Activated CD8-positive, alpha-beta memory T cell treated with anti-CD3 and anti-CD28 coated beads for 24 hours (primary cell): ENCODE measurements at places on chromosomes 13 and 19.
A peak's percentile ranks its signal among the peaks of the same experiment; 100 is the strongest.

DNA sequence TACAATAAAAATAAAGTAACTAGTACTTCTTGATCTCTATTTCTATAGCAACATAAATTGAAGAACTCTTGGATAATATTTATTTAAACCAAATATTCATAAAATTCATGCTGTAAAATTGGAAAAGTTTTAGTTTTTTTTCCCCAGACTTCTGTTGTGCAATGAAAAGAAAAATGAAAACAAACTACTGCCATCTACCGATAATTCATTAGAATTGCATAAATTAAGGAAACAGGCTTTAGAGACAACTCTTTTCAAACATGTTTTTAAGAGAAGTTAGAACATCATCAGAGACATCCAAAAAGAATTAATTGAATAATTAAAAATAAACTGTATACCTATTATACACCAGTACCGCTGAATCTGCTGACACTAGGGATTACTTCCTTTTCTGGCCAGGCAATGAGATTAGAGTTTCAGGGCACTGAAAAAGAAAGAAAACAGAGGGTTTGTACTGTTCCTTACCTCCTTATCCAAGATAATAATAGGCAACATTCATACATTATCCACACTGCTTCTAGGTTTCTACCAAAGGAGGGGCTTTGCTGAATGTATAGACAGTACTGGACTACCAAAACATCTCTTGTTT, 4.9 kb downstream of the CCDC122 start:
- no peak for DNase-seq

DNA sequence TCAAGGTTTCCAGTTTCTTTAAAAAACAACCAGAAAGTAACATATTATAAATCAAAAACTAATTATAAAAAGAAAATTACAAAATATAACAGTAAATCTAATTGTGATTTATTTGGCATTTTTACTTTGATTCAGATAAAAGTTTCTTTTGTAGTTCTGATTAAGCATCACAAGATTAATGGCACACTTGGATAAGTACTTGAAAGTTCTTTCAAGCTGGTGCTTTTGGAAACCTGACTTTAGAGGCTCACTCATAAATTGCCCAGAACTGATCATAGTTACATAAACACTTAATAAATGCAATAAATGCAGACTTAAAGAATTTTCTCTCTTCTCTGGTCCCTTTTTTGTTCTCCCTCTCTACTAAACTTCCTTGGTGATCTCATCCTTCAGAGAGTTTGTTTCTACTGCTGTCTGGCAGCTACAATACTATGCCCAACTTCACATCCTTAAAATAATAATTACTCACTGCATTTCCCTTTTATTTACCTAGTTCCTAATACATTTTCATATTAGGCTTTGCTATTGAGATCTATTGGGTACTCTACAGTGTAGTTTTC, 1417.0 kb downstream of the EFNB2 start:
- no peak for DNase-seq

DNA sequence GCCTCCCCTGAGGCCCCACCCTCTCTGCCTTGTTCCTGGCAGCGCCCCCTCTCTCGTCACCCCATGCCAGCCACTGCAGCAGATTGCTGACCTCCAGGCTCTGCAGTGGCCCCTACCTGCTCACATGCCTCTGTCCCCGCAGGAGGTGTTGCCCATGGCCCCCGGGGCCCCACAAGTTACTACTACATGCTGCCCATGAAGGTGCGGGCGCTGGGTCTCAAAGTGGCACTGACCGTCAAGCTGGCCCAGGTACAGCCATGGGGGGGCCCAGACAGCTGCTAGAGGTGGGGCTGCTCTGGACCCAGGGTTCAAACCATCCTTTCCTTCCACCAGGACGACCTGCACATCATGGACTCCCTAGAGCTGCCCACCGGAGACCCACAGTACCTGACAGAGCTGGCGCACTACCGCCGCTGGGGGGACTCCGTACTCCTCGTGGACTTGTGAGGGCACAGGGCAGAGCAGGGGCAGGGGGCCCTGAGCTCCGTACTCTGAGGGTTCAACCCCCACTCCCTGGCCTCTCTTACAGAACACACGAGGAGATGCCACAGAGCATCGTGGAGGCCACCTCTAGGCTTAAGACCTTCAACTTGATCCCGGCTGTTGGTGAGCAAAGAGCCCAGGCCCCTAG, 6.2 kb downstream of the MRPL4 start:
- DNase-seq, result no peak

- no peak for DNase-seq
Observed at GRCh38 chr19:53951436-53951835, 11.3 kb upstream of the CACNG8 start.

- no peak for DNase-seq
Observed at GRCh38 chr13:83563499-83563898, 318.8 kb downstream of the SLITRK1 start.

DNA sequence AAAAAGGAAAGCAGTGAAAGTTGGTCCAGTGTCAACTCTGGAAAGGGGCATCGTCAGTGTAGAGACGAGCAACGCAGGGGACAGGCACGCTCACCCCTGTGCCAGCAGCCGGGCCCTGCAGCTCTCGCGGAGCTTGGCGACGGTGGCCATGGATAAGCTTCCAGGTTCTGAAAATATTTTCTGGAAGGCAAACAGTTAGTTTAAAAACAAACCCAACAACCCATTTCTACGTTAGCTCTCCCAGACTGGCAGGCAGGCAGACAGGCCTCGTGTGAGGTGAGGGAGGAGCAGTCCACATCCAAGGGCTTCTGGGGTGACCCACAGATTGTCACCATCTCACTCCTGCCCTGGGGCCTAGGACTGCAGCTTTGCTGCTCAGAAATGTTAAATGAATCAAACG, 27.4 kb downstream of the LAMP1 start:
- no peak for DNase-seq

- DNase-seq, result no peak
Observed at GRCh38 chr19:3548606-3549005, 8.8 kb downstream of the MFSD12 start.

- no peak for DNase-seq
Observed at GRCh38 chr13:91323349-91323748, 24.1 kb upstream of the MIR17HG start.

GRCh38 chr13:41049480-41050440, 11.5 kb upstream of the WBP4 start:
- DNase-seq, result no peak

GRCh38 chr19:46564701-46565100, 36.4 kb upstream of the CALM3 start:
- DNase-seq, result no peak

GRCh38 chr19:12166626-12167025, 3.7 kb downstream of the ZNF136 start:
- DNase-seq, result no peak

DNA sequence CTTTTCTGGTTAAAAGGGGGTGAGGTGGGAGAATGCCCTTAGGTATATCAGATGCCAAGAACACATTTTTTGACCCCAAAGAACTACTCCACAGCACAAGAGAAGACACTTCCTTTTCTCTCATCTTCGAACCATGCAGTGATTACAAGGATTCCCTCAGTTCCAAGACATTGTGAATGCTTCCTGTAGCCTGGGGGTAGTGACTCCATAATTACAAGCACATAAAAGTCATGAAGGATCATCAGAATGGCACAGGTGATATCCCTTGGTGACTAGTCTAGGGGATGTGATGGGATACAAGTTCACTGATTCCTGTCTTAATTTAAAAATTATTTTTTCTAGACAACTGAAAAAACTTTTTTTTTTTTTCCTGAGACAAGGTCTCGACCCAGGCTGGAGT, 78.0 kb downstream of the ZC3H13 start:
- no peak for DNase-seq

GRCh38 chr13:80873589-80873988, 532.7 kb upstream of the SPRY2 start:
- DNase-seq, result no peak

GRCh38 chr19:38543807-38544568, 73.8 kb downstream of the MAP4K1 start:
- peak; percentile 67 for DNase-seq

- DNase-seq, result peak; percentile 60
Observed at GRCh38 chr13:75762076-75762937, 126.2 kb downstream of the LMO7 start.

DNA sequence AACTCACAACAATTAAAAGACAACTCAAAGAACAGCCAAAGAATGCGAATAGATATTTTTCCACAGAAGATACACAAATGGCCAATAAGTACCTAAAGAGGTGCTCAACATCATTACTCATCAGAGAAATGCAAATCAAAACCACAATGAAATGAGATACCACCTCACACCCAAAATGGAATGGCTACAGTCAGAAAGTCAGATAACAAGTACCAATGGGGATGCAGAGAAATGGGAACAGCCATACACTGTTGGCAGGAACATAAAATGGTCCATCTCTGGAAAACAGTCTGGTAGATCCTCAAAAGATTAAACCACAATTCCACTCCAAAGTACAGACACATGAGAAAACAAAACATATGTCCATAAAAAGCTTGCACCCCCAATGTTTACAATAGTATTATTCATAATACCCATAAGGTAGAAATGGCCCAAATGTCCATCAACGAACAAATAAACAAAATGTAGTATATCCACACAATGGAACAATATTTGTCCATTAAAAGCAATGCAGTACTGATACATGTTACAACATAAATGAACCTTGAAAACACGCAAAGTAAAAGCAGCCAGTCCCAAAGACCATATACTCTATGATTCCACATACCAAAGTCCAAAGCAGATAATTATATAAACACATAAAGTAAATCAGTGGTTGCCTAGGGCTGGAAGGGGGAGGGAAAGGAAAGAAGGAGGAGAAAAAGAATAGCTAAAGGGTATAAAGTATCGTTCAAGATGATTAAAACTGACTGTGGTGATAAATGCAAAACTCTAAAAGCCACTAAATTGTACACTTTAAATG, 19.6 kb downstream of the USP12 start:
- DNase-seq, result no peak

GRCh38 chr13:66714795-66715194, 515.3 kb downstream of the PCDH9 start:
- no peak for DNase-seq

DNA sequence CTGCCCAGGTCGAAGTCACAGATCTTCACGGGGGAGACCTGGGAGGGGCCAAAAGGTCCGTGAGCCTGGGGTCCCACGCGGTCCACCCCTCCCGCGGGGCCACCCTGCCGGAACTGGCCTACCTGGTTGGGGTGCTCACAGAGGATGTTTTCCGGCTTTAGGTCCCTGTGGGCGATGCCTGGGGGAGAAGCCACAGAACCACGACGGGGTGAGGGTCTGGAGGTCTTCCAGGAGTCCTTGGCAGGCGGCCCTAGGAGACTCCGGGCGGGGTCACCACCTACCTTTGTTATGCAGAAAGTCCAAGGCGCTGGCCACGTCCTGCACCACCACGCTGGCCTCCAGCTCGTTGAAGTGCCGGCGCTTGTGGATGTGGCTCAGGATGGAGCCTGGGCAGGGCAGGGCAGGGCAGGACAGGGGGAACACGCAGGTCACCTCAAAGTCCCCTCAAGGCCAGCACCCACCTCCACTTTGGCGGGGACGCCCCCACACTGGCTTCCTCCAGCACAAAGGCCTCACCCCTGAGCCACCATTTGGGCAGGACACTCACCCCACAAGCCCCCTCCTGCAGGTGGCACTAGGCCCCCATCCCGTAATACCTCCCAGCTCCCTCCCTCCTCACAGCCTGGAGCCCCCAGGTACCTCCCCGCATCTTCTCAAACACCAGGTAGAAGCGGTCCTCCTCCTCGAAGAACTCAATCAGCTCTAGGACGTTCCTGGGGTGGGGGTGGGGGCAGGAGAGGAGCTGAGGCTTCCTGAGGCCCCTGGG, 8.4 kb downstream of the MKNK2 start:
- DNase-seq, result peak; percentile 72

GRCh38 chr19:44613295-44614178, at the start of gene IGSF23:
TSS of gene IGSF23 (plus strand) at chr19:44613563. CDS start at chr19:44613646, 83 bp downstream.
- no peak for DNase-seq

DNA sequence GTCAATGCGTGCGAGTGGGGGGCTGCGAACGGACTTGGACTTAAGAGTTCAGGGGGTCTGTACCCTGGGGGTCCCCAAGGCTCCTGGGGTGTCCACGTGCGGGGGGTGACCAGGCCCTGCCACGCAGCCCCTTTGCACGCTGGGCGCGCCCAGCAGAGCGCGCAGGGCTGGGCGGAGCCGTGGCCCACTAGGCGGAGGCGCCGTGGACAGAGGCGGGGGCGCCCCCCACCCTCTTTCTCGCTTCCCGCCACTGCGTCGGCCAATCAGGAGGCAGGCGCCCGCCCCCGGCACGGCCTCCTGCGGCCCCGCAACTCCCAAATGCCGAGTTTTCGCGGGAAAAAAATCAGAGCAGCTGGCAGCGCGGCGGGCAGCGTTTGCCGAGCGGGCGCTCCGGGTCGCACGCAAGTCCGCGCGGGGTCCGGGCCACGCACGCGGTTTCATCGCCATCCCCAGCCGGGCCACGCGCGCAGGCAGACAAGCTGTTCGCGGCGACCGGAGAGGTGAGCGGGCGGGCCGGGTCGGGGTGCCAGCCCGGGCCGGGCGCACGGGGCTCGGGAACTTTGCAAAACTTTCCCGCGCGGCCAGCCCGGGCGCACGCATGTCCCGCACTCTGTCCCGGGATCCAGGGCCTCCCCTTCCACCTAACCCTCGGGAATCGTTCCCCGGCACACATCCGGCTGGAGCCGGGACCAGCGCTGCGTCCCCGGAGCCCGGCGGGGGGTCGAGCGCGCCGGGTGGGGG, at the start of gene UHRF1:
Gene UHRF1, plus strand, starts transcription at position 346 of the 741 bp plus-strand sequence. CDS start 1,385 bp downstream, outside the sequence.
- DNase-seq, result peak; percentile 85

GRCh38 chr19:51971624-51972023, 15.0 kb downstream of the ZNF350 start:
- no peak for DNase-seq
